Anterior cingulate cortex (tissue), 58 donors: ENCODE measurements at places on chromosomes 7 and 10.

GRCh38 chr7:77664715-77665114 lies 31.5 kb upstream of the RSBN1L start:
- no peak for DNase-seq

DNA sequence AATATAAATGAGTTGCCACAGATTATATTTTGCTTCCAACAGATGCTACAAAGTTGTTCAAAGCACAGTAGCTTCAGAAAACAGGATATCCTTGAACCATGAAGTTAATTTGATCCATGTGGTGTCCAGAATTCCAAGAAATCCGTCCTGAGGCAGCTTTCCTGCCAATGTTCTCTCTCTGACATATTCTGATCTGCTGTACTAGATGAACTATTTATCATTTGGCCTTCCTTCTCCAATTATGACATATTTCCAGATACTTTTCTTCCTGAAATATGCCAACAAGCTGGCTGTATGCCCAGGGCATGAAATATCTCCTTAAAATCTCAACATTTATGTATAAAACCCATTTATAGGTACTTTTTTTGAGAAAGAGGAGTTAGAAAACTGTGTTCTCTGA lies 141.1 kb downstream of the SPAG6 start:
- DNase-seq, result no peak

GRCh38 chr10:70441161-70441894 lies at the start of gene NODAL:
NODAL (minus strand) TSS chr10:70441681; CDS start chr10:70441667, 14 bp downstream.
- no peak for DNase-seq

DNA sequence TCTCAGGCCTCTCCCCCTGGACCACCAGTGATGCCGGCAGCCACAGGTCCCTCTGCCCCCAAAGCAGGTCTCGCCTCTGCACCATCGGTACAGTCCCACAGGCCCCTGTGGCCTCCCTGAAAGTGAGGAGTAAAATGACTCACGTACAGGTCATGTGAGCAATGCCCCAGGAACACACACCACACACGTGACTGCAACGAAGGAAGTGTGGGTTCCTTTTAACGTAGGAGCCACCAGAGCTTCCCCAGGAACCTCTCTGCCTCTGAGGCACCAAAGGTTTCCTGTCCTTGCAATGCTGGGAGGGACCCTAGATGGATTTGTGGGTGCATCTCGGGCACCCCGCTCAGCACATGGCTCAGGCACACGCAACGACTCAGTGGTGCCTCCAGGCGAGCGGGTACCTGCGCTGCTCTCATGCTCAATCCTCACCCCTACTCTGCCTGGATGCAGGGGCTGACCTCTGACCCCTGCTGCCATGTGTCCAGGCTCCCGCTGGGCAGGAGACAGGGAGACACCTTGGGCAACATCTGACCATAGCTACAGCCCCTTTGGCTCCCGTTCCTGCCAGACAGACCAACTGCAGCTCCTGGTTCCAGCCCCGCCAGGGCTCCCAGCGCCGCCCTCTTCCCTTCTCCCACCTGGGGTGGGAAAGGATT lies 120.7 kb downstream of the PRKAG2 start:
- DNase-seq, result no peak

GRCh38 chr7:43113622-43114457 lies 1.4 kb downstream of the HECW1 start:
- no peak for DNase-seq

GRCh38 chr10:3902809-3903410 lies 117.9 kb upstream of the KLF6 start:
- DNase-seq, result no peak

- no peak for DNase-seq
Observed at GRCh38 chr7:34128762-34129161, 223.4 kb downstream of the BMPER start.

DNA sequence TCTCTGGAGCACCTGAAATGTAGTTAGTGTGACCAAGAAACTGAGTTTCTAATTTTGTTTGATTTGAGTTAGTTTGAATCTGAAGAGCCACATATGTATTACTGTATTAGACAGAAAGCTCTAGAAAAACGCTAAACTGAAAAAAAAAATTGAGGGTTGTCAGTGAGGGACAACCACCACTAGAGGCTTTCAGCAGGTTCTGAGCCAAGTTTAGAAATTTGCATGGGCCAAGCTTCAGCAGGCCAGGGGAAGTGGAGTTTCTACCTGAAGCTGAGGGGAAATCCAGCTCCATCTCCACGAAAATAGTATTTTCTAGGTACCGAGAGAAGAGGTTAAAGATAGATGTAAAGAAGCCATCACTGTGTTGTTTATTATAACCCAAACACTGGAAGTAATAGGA lies 77.9 kb upstream of the PLXNA4 start:
- no peak for DNase-seq

- DNase-seq, result no peak
Observed at GRCh38 chr7:50366311-50366710, 61.8 kb downstream of the IKZF1 start.

GRCh38 chr10:92590623-92591549 lies 2.0 kb upstream of the KIF11 start:
- peak; percentile 9 for DNase-seq
